ENCODE measurements at places on chromosomes 1 and 21. TPM values are rescaled to one million over a fixed set of nuclear protein-coding genes. Genes with fewer than 3 reads are reported as not detected.

The RCSD1 gene
- total RNA-seq = 88.0 TPM

- DNase-seq = no peak
Observed at GRCh38 chr1:196115646-196116045, 492.6 kb downstream of the KCNT2 start.

GRCh38 chr1:221672239-221672645 is 69.6 kb downstream of the DUSP10 start:
- DNase-seq = no peak

GRCh38 chr1:15799004-15799867 is 8.2 kb downstream of the UQCRHL start:
- DNase-seq = no peak

DNA sequence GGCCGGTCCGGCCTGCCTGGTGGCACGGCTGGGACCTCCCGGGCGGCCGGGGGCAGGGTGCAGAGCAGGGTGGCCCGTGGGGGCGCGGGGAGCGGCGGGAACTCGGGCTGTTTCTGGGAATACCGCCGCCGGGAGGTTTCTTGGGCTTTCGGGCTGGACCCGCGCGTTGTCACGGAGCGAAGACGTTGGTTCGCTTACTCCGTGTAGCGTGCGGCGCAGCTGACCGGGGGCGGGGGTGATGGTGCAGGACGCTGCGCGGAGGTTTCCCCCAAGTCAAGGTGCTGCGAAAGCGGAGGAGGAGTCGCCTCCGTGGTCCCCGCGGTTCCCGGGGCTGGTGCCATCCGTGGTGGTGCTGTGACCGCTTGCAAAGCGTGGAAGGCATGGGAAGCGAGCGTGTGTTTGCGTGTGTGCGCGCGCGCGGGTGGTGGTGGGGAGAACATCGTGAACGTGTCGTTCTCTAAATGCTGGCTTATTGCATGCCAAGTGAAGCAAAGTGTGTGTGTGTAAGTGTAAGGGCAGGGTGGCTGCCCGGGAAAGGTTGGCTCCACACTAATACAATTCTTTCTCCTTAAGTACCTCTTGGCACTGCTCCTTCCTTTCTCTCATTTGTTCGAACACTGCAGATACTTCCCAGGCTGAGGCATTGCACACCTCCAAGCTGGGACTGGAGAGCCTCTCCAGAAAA is 1.1 kb downstream of the RYR2 start:
- DNase-seq = no peak

- no peak for DNase-seq
Observed at GRCh38 chr1:224641030-224641429, 24.9 kb downstream of the CNIH3 start.
